ENCODE measurements at places on chromosomes 6 and 20.

DNA sequence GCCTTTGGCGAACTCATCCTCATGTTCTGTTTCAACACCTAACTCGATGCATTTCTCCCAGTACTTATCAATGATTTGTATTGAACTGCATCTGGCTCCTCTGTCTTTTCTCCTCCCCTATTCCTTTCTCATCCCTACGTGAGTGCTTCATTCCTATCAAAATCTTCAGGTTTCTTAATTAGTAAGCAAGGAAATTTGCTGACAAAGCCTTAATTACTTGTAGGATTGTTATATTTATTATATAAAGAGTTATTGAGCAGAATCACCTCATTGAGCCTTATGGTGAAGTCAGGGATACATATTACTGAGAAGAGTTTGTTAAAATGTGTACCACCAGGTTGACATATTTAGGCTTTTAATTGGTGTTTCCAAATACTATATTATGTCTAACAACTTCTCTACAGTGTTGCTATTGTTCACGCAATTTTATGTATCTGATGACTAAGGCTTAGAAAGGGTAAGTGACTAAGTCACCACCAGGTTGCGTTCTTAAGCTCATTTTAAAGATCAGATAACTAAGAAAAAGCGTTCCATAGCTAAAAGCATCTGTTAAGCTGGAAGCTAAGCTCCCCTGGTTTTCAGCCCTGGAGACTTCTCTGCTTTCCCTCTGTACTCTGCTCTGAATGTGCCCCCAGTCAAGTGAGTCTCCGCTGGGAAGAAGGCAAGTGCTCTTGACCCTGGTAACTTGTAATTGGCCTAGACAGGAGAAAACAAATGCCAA, 18.9 kb downstream of the SCGN start:
- no peak for DNase-seq

DNA sequence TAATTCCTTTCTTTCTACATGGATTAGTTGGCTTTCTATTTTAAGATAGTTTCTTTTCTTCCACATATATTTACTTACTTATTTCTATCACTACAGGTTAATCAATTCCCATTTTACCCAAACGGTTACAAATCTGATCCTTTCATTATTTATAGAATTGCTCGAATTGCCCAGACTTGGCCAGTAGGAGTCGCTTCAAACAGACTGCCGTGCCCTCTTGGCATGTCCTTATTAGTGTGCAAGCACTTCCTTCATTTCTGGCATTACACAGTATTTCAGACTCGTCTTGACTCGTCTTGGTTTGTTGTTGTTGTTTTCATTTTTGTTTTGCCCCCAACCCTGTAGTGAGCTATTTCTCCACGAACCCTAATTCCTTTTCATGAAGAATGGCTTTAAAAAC, 74.6 kb downstream of the SAMD3 start:
- no peak for DNase-seq

DNA sequence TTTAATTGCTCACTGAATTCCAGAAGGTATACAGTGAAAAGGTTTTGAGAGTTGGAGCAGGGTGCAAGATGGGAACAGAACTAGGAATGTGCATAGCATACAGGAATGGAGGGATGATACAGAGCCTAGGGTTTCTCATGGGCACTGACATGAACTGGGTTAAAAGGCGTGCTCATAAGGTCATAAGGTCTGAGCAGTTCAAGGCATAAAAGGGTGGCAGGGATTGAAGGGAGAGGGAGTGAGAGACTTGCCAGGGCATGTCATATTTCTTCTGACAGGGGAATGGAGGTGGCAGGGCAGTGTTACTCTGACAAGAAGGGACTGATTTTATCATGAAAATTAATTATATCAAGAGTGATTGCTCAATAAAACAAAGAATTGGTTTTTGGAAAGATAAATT, 4.7 kb downstream of the MLIP start:
- no peak for DNase-seq

DNA sequence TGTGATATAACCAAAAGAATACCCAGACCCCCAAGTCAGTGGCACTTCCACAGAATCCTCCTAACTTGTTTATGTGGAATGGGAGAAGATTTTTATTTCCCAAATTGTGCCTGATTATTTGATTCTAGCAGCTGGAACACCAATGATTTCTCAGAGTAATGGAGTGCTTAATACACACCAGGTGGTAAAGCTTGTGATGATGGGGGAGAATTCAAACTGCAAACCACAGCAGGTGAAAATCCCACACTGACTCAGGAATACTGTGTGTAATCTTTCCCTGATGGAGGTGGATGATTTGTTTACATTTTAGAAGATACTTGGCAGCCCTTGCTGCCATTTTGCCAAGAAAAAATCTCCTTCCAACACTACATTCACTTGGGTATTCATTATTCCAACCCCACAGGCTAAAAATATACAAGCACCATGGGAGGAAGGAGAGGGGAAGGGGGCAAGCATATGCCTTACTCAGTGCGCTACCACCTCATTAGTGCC, 212.7 kb upstream of the PLN start:
- DNase-seq = no peak

DNA sequence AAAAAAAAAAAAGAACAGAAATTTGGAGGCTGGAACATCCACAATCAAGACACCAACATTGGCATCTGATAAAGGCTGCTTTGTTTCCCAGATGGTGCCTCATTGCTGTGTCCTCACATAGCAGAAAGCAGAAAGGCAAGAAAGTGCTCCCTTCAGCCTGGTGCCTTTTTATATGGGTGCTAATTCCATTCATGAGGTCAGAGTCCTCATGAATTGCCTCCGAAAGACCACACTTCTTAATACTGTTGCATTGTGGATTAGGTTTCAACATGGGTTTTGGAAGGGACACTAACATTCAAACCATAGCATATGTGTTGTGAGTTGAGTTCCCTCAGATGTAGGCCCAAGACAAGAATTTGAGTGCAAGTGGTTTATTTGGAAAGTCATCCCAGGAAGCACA, 8.0 kb upstream of the C20orf202 start:
- no peak for DNase-seq

DNA sequence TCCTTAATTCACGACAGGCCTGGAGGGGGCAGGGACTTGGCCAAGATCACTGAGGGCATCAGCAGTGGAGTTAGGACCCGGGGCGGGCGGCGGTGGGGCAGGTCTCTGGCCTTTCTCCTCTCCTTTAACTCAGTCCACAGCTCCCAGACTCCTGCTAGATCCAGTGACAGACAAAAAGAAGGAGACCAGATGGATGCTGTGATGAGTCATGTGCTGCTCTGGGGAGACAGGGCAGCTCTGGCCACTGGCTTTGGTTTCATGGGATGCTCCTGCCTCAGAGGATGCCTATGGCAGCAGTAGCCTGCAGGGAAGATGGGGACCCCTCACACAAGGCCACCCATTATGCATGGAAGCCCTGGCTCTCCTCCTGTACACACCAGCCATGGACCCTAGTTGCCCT, 20.5 kb downstream of the EPB41L1 start:
- no peak for DNase-seq

- DNase-seq = no peak
Observed at GRCh38 chr6:134452906-134453305, 135.0 kb upstream of the SGK1 start.

DNA sequence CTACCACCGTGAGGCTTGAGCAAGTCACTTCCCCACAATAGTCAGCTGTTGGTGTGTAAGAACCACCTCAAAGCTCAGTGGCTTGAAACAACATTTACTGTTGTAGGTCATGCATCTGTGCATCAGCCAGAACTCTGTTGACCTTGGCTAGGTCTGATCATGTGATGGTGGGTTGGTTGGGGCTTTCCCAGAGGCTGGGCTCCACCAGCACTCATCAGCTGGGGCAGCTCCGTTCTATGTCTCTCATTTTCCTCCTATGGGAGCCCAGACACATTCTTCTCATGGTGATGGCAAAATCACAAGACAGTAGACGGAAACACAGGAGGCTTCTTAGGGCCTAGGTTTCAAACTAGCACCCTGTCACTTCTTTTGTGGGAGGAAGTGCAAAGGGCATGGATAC, 42.8 kb upstream of the PSMF1 start:
- DNase-seq = no peak
